ENCODE measurements at places on chromosomes 13 and 19.

GRCh38 chr19:58328999-58329398 is 2.2 kb downstream of the ZSCAN22 start:
- DNase-seq, result peak; percentile 23

DNA sequence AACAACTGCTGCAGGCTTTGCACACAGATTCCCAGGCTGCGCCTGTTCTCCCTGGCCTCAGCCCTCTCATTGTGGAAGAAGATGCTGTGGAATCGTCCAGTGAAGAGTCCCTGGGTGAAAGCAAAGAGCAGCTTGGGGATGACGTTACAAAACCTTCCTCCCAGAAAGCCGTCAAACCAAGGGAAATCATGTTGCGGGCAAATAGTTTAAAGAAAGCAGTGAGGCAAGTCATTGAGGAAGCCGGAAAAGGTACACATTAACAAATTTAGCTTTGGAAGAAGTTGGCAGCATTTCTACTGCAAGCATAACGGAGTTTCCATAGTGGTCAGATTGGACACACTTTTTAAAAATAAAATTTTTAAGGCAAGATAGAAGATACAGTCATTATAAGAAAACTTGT is 82.9 kb upstream of the AKAP11 start:
- no peak for DNase-seq

DNA sequence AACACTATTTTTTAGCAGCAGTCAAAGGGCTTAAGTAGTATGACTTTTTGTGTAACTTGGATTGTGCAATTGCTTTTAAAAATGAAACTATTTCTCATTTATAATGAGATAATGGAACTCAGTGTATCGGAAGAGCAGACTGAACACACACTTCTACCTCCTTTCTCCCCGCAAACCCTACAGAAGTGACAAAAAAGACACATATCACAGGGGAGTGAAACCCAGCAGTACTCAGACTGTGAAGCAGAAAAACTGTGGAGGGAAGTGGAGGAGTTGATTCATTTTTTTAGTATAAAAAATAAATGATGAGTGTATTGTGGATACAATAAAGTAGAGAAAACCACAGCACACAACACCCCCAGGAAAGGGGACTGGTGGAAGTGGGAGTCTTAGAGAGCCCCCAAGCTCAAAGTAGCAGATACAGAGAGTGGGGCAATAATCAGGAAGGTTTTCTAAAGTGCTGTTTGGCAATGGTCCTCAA is 9.7 kb downstream of the LPAR6 start:
- peak; percentile 66 for DNase-seq

- DNase-seq, result peak; percentile 24
These were observed 156.6 kb downstream of the TM9SF2 start for GRCh38 chr13:99657848-99658260.

GRCh38 chr13:85068231-85068630 is 731.0 kb downstream of the SLITRK6 start:
- no peak for DNase-seq

DNA sequence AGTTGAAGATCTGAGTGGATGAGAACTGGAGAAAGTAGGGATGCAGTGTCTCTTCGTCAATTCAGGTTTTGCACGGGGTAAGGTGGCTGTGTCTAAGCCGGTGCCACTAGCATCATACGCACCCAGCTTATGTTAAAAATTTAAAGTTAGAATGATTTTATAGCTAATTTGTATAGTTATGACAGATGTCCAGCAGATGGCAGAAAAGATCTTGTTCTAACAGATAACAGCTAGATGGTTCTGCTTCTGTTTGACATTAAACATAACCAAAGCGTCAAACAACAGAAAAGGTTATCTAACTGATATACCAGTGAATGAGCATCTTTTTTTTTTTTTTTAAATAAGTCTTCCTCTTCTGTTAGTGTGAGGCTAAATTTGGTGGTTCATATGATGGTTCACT is 18.8 kb upstream of the EDDM13 start:
- peak; percentile 55 for DNase-seq

DNA sequence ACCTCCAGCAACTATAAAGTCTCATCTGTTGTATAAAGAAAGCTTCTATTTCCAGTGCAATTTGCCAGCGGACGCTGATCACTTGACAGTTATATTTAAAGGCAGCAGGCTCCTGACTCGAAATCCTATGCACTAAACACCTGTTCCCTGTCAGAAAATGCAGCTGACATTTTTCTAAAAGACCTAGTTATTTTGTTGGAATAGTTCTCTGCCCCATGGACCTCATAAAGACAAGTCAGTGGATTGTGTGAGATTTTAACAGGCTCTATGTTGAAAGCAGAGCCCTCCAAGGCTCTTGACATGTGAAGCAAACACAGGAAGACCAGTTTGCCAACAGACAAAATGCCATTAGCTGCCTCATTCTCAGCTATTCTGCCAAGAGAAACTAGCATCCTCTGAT is 304.7 kb upstream of the KLF12 start:
- DNase-seq, result no peak

GRCh38 chr19:16134510-16134909 is 9.0 kb upstream of the HSH2D start:
- DNase-seq, result no peak

GRCh38 chr19:33224694-33225457 is 774 bp downstream of the SLC7A10 start:
- DNase-seq, result no peak

DNA sequence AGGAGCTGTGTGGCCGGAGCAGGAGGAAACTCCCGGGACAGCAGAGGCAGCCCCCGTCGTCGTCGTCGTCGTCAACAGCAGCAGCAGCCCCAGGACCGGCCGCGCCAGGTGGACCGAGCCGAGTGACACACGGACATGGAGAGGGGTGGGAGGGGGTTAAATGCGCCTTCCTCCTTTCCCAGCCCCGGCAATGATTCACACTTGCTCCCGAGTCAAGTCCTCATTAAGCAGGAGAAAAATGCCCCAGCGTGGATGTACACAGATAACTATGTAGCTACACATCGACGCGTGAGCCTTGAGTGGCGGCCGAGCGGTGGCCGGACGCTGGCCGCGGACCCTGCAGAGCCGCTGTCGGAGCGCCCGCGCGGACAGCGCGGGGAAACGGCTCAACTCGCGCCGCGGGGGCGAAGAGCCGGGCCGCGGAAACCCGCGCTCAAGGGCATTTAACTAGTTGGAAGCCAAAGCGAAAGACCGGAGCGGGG is 645 bp downstream of the UBL3 start:
- DNase-seq, result peak; percentile 39

Measured in CD4-positive, alpha-beta T cell treated with Interleukin-21 for 1 hour (primary cell).